NCI-H460 (cell line): ENCODE measurements at places on chromosomes 13 and 19. TPM values are rescaled to one million over a fixed set of nuclear protein-coding genes. Genes with fewer than 3 reads are reported as not detected.
A peak's percentile ranks its signal among the peaks of the same experiment; 100 is the strongest.

DNA sequence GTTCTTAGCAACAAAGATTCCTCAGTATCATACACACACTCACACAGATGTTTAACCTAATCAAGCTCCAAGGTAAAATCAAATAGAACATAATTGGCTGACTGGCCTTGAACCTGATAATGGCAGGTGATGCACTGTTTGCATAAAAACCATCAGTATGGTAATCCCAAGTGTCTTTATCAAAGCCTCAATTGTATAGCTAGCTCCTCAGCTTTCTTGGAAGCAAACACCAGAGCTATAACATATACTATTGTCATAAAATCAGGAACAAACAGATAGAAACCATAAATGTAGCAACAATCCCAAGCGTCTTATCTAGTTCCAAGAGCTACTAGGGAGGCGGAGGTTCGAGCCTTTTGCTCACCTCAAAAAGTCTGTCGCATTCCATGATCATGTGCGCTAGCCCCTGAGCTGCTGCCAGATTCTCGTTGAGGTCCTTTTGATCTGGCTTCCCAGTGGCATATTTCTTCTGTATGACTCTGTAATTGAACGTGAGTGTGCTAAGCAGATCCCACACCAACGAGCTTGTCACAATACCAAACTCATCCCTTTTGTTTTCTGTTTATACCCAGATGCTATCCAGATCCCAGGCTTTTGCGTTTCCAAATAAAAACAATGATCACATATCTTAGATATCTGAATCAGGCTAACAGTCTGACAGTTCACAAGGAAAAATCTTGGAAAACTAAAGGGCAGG lies 95.3 kb downstream of the KL start:
- no peak for DNase-seq

- DNase-seq = peak; percentile 40
These were observed 226.3 kb downstream of the SLC7A1 start for GRCh38 chr13:29369060-29369743.

DNA sequence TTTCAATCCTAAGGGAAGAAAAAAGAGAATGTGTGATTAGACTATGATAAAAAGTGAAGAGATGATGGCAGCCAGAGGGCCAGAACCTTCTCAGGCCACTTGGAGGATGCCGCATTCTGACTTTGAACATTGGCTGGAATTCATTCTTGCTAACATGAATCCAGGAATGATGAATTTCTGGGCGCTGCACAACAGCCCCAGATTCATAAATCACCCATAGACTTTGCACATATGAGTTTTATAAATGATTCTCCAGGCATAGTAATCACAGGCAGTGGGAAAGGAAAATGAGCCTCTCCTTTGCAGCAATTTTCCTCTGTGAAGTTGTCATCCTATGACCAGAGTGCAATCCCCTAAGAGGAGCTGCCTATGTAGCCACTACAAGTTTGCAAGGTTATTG lies 555.4 kb downstream of the KCTD12 start:
- DNase-seq = no peak

- DNase-seq = no peak
These were observed 966 bp downstream of the JUNB start for GRCh38 chr19:12792051-12792852.

DNA sequence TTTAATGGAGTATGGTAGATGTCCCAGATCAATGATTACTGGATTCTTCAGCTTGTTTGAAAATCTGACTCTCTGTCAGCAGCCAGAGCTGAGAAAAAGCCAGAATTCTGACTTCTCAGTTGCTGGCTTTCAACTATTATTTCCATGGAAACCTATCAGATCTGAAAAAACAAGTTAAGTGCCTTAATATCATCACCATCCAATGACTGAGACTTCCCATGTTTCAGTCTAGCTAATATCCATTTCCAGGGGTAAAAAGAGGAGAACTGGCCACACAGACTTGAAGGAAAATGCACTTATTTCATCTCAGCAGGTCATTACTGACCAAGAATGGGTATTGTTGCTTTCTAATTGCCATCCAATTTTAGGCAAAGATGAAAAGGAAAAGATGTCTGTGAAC lies 75.2 kb downstream of the TNFSF11 start:
- DNase-seq = no peak

GRCh38 chr19:42313096-42313839 lies at the start of gene TMEM145:
TMEM145 (plus strand) TSS chr19:42313309; CDS start chr19:42313377, 68 bp downstream.
- no peak for DNase-seq

DNA sequence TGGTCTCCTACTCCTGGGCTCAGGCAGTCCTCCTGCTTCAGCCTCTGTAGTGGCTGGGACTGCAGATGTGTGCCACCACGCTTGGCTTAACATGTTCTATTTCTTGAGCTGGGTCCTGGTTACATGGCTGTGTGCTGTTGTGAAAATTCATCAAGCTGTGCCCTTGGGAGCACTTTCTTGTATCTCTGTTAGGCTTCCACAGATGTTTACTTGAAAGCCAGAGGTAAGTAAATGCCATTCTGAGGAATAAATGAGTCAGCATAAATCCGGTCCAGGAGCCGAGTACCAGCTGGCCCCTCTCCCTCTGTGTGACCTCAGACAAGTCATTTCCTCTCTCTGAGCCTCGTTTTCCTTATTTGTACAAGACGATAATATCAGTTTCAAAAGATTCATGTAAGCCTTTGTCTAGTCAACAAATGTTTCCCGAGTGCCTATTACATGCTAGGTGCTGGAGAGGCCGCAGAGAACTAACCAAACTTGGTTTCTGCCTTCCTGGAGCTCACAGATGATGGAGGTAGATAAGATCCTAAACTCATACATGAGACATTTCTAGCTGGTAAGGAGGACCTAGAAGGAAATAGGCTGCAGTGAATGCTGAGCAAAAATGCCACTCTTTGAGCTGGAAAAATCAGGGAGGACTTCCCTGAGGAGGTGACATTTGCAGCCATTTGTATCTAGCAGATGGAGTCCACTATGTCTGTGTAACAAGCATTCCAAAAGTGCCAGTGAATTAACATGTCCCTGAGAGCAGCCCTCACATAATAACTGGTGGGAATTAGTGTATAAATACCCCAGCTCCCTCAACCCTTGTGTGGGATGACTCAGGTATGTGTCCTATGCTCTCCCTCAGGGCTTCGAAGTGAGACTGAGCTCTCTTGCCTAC lies 2.7 kb upstream of the RASAL3 start:
- no peak for DNase-seq

The CYP2S1 gene
- total RNA-seq = 0.22 TPM in 1 of 2 replicates, not detected in the other

The NMRK2 gene
- not detected in 2 replicates for total RNA-seq
